ENCODE measurements at places on chromosomes 11 and 22.
A peak's percentile ranks its signal among the peaks of the same experiment; 100 is the strongest.

- peak; percentile 93 for DNase-seq
These were observed at the start of the genes ARFIP2 and TIMM10B for GRCh38 chr11:6481012-6481923. ARFIP2 (minus strand) TSS chr11:6481331; CDS start chr11:6480421, 910 bp downstream. TIMM10B (plus strand) TSS chr11:6481501; CDS start chr11:6481517, 16 bp downstream.

DNA sequence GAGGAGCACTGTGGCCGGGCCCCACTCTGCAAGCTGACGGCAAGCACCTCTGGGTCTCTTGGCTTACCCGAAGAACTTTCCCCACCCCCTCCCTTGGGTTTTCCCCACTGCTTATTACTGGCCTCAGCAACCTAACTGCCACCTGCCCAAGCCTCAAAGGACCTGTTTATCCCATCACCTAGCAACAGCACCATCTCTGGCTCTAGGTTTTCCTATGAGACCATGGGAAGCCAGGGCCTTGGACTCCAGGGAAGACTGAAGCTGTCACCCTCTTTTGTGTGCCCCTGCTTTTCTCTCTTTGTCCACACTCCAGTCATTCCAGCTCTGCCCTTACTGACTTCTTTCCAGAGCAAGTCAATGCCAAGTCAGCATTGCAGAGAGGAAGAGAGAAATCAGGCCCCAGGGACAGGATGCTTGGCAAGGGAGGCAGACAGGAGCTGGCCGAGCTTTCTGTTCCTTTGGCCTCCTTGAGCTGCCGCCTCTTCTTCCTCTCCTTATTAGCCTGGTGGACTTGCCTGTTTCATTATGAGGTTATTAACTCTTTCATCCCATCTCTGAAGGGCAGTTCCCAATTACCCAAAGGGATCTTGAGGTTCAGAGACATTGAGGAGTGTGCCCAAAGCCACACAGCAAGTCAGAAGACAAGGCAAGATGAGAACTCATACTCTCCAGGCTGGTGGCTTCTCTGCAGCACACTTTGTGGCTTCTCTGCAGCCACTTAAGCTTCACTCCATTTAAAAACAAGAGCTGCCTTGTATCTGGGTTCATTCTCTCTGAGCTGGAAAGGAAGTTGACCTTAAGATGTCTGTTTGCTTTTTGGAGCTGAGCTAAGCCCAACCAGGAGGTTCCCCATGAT lies at the start of gene SMIM35:
SMIM35 (minus strand) TSS at position 51 of the 856 bp plus-strand sequence. CDS start 206 bp downstream, outside the sequence.
- no peak for DNase-seq

- DNase-seq, result no peak
These were observed 387.7 kb downstream of the TMEM135 start for GRCh38 chr11:87425391-87425790.

GRCh38 chr22:41772645-41773044 lies 27.8 kb upstream of the CCDC134 start:
- no peak for DNase-seq

GRCh38 chr11:7572001-7572712 lies 58.4 kb downstream of the PPFIBP2 start:
- DNase-seq, result no peak

GRCh38 chr11:1557051-1557884 lies 14.8 kb downstream of the DUSP8 start:
- no peak for DNase-seq

DNA sequence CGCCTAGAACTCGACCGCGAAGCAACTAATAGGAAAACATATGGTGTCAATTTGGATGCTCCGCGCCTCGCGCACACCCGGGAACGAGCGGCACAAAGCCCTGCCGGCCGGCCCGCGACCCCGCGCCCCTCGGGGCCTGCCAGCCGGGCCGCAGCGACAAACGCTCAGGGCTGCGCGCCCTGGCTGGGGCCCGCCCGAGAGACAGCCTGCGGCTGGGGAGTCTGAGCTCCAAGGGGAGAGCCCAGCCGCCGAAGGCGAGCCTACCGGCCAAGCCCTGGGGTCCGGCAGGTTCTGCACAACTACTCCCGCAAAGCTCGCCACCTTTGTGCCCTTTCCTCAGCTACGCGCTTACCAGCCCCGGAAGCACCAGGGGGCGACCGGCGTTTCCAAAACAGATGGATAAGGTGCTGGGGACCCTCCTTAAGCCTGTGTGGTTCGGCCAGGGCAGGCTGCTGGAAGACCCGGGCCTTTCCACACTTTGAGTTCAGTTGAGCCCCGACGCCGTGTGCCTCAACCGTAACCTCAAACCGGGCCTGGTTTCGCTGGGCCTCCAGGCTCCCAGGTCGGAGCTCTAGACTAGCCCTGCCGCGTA lies 6.0 kb downstream of the PAX6 start:
- no peak for DNase-seq

- DNase-seq, result no peak
These were observed 13.2 kb upstream of the AIFM3 start for GRCh38 chr22:20953668-20954500.

GRCh38 chr11:134792677-134793076 lies 380.6 kb upstream of the B3GAT1 start:
- no peak for DNase-seq

Measured in stimulated activated CD4-positive, alpha-beta T cell treated with anti-CD3 and anti-CD28 coated beads, Interleukin-4, amount 100 ng/mL, for 4 hours (primary cell).